Stimulated activated CD4-positive, alpha-beta T cell treated with anti-CD3 and anti-CD28 coated beads, Interleukin-2, amount 100 ng/mL, for 24 hours (primary cell): ENCODE measurements at places on chromosomes 5 and 9.

DNA sequence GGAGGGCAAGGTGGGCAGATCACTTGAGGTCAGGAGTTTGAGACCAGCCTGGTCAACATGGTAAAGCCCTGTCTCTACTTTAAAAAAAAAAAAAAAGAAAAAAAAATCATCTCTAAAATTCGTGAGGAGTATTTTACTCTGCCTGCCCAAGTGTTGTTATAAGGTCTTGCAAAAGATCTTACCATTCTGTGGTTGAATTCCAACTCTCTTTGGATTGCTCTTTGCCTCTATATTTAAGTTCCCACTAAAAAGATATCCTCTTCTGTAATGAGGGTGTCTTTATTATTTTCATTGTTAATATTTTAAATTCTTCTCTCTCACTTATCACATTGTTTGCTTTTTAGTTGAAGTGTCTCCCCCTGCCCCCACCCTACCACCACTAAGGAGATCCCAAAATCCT is 33.4 kb downstream of the CREBRF start:
- DNase-seq = no peak

DNA sequence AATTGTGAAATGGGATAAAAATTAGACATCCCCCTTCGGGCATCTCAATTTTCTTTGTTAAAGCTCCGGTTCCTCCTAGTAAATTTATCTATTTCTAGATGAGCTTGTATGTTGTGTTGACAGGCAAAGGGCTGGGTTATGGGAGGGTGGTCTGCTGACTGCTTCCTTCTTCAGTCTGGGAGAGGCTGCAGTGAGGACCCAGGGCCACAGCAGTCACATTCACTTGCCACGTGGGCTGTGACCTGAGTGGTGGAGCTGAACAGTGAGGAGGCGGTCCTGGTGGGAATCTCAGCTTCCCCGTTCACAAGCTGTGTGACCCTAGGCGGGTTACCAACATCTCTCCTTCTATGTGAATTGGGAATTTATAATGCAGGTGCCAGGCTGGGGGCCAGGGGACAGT is 57.5 kb upstream of the RXRA start:
- DNase-seq = no peak

DNA sequence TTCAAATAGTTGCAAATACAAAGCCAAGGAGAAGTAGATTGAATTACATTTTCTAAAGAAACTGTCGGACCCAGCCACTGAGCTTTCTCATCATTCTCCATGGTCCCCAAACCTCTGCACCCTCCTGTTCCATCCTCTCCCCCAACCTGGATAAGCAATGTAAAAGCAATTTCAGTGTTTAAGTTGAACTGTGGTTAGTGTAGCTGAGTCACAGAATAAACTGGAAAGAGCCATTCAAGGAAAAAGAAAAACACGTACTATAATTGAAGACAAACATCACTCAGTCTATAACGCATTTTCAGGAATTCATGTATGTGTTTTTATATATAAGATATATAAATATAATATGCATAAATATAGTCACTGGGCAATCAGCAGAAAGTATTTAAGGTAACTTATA is 54.1 kb upstream of the TMEM161B start:
- no peak for DNase-seq

GRCh38 chr9:87464992-87465378 is 32.7 kb upstream of the DAPK1 start:
- no peak for DNase-seq

DNA sequence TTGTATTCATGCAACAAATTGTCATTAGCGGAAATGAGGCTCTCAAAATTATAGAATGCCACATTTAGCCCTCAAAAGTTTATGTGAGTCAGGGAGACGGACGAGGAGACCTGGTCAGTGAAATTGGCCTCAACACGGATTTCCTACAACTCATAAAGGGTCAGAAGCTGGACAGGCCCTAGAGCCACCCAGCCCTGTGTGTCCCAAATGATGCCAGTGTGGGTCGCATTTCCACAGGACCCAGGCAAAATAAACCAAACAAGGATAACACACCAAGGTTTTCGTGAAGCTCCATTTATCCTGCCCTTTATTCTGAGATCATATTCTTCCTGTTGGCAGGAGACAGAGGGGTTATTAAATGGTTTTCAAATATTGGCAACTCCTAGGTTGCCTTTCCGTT is 72.0 kb upstream of the COL5A1 start:
- no peak for DNase-seq

- no peak for DNase-seq
Observed at GRCh38 chr5:157657516-157657915, 5.3 kb upstream of the SOX30 start.

GRCh38 chr5:11130131-11130530 is 369.1 kb upstream of the DAP start:
- DNase-seq = no peak

DNA sequence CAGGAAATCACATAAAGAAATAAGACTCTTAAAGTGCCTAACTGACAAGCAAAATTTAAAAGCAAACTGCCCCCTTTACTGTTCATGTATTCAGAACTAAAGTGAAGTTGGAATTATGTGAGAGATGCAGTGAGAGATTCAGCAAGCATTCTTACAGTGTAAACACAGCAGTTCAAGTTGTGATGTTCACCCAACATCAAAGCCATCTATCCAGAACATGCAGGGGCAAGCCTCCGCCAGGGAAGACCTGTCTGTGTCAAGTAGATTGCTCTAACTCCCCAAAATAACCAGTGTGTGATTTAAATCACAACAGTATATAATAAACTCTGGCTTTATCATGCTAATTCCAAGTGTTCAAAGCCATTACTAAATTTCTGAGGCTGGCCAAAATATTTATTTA is 233.3 kb downstream of the BNC2 start:
- no peak for DNase-seq

- no peak for DNase-seq
Observed at GRCh38 chr9:79962836-79963235, 391.1 kb downstream of the TLE4 start.

DNA sequence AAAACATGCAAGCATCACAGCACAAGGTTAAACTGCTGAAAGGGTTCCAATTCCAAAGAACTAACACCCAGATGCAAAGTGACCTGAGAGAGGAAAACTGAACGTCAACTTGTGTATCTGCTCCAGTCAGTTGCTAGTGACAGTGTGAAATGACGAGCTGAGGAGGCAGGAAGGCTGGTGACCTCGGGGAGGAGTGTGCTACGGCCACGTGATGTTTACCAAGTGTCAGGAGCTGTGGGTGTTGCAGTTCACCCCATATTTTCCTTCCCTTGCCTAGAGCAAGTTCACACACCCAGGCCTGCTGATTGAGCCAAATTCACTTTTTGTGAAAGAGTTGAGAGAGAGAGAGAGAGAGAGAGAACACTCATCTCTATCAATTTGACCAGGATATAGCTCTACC is 231.6 kb upstream of the ANKH start:
- DNase-seq = no peak

- peak; percentile 67 for DNase-seq
Observed at GRCh38 chr5:6820851-6821479, 107.7 kb downstream of the TENT4A start.

- no peak for DNase-seq
Observed at GRCh38 chr5:142215915-142216681, 107.5 kb downstream of the NDFIP1 start.

GRCh38 chr9:242461-243080 is 27.9 kb downstream of the DOCK8 start:
- DNase-seq = no peak

- no peak for DNase-seq
Observed at GRCh38 chr9:114039484-114039883, 38.6 kb downstream of the AMBP start.

DNA sequence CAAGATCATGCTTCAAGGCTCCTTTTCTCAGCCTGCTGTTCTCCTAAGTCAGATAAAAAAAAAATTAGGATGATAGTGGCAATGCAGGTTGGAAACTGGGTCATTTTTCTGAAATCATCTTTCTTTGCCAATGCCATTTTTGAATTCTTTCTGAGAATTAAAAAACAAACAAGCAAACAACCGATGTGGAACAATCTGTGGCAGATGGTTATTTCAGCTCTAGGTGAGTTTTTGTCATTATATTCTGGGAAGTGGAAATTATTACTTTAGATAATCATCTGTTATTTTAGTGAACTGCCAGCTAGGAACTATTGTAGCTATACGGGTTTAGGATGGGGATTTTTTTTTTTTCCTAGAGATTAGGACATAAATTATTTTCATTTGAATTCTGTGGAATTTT is 129.7 kb downstream of the NTRK2 start:
- DNase-seq = no peak

- no peak for DNase-seq
Observed at GRCh38 chr5:39501397-39501796, 76.6 kb upstream of the DAB2 start.

DNA sequence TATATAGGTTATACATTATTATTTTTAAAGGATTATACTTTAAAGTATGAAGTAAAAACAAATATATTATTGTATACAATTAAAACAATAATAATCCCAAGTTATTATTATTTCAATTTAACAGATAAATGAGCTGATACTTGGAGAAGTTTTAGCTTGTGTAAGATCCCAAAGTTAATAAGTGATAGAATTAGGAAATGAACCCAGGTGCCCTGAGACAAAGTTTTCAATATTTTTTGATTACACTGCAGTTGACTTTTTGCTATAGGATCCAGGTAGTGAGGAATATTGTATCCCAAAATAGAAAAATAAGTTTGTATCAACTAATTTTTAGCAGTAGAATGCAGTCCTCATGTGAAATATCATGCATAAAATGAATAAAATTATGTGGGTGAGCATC is 543.2 kb upstream of the ZNF608 start:
- DNase-seq = no peak

- peak; percentile 7 for DNase-seq
Observed at GRCh38 chr5:159515197-159515596, 184.9 kb upstream of the IL12B start.

GRCh38 chr5:151900891-151901290 is 23.8 kb downstream of the GLRA1 start:
- no peak for DNase-seq

- DNase-seq = no peak
Observed at GRCh38 chr9:101226803-101227202, 158.0 kb downstream of the BAAT start.

- no peak for DNase-seq
Observed at GRCh38 chr5:121199216-121199999, 652.3 kb upstream of the FTMT start.

DNA sequence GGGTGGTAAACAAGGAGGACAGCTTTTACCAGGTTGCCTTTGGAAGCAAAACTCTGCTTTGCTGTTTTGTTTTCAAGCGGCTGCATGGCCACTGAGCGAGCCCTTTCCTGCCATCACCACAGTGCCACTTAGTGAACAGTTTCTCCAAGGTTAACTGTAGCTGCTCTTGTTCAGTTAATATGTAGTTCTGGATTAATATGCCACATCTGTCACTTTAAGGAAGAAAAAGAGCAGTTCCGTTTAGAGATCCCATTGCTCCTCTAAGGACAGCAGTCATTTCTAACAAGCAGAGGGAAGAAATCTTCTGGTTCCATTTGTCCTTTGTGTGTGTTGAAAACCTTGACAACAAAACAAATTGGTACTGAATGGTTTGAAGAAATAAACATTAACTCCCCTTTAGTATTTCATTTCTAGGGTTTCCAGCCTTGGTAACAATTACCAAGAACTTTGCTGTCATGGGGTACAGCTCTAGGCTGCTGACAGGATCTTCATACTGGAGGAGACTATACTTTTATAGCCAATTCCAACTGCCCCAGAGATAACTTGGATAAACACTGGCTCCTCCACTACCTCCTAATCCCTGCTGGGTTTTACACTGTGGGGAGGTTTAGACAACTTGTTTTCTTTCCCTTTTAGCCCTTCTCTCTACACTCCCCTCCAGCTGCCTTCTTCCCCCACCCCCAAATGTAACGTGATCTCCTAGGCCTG is 10.3 kb upstream of the ABL1 start:
- no peak for DNase-seq

GRCh38 chr5:175654807-175655206 is 3.1 kb upstream of the HRH2 start:
- no peak for DNase-seq

GRCh38 chr5:130963798-130964197 is 201.3 kb downstream of the HINT1 start:
- DNase-seq = no peak

- no peak for DNase-seq
Observed at GRCh38 chr9:106420511-106420944, 442.4 kb upstream of the ZNF462 start.

DNA sequence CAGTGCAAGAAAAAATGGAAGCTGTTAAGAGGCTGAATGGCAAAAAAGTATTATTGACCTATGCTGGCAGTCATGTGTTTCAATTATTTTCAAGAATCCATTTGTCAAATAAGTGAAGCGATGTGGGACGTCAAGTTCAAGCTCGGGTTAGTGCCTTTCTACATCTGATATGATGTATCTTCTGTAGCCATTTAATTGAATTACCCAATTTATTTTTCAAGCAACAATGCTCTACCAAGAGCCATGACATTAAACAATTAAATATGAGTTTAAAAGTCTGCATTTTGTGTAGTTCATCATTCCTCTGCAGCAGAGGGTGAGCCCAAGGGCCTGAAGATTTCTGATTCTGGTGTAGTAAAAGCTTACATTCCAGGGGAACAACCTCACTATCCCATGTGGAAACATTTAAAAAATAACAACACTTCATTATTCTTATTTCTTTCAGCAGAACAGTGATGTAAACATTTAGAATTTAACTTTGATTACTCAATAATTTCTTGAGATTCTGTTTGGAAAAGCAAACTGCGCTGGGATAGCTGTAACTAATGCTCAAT is 619.7 kb upstream of the ARRDC3 start:
- DNase-seq = no peak

GRCh38 chr9:2120926-2121689 is 106.0 kb downstream of the SMARCA2 start:
- no peak for DNase-seq

- DNase-seq = no peak
Observed at GRCh38 chr5:53464722-53465121, 15.7 kb upstream of the FST start.

DNA sequence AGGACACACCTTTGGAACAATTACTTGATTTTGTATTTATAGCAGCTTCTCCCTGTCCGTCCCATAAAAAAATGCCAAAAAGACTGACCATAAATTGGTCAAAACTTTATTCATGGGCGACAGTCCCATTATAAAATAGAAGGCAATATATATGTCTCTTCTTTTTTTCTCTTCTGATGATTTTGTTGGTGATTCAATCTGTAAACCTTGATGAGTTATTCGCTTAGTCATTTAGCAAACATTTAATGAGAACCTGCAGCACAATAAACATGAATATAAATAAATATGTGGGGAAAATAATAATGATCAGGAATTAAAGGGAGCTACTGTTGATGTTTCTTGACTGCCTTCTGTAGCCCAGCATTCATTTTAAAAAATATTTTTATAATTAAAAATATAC is 356.4 kb upstream of the ACTBL2 start:
- DNase-seq = no peak
